ENCODE measurements at places on chromosomes 2 and 18.

DNA sequence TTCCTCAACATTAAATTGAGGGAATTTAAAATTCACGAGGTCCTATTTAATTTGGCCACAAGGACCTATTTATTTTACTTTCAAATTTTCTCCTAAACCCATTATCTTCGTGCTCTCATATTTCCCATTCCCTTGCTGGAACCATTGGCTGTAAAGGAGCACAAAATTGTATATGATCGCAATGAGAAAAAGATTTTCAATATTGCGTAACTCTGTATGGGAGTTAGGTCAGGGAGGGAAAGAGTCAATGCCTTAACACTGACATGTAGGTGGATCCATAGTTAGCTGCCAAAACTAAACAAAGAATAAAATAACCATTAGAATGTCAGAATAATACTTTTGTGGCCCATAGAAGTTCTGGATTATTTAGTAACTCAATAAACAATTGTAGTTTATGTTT, 40.6 kb upstream of the ZC3H15 start:
- DNase-seq = no peak

GRCh38 chr2:173524256-173524955, 169.7 kb downstream of the CDCA7 start:
- DNase-seq = no peak

GRCh38 chr2:55489467-55490062, 30.0 kb upstream of the CFAP36 start:
- DNase-seq = no peak

DNA sequence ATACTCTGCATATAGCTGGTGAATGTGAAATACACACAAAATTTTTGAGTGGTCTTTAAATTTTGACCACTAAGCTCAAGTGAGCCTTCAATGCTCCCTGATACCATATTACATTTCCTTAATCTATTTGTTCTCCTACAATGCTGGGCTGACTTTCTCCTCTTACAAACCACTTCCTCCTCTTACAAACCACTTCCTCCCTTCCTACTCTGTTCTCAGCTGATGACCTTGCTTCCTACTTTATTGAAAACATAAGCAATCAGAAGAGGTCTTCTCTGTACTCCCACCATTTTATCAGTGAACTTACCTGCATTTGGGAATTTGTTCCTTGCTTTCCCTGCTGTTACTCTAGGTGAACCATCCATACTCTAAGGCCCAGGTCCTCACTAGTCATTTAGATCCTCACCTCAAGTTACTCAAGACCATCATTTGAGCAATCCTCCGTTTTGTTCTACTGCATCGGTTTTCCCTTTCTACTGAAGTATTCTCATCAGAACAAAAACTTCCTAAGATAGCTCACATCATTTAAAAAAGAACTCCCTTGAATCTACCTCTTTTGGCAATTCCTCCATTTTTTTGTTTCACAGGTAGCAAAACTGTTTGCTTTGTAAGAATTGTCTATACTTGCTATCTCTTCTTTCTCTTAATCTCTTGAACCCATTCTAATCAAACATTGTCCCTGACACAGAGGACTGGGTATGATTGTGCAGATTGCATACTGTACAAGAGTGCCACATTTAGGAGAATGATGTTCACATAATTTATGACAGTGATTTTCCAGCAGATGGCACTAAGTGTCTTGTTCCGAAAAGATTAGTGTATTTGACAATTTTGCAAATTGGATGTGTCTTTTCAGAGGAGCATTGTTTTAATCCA, 96.5 kb downstream of the EPB41L5 start:
- no peak for DNase-seq

GRCh38 chr2:23585273-23586170, 200.5 kb downstream of the KLHL29 start:
- DNase-seq = no peak

DNA sequence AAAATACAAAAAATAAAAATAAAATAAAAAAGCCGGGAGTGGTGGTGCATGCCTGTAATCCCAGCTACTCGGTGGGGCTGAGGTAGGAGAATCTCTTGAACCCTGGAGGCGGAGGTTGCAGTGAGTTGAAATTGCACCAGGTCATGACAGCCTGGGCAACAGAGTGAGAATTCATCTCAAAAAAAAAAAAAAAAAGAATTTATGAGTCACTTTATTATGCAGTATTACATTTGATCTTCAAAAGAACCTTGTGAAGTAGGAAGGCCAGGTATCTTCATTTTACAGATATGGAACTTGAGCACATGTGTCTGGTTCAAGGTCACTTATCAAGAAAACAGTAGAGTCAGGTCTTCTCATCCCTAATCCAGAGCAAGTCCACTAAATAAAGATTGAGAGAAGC, 459.4 kb upstream of the HNRNPA3 start:
- no peak for DNase-seq

DNA sequence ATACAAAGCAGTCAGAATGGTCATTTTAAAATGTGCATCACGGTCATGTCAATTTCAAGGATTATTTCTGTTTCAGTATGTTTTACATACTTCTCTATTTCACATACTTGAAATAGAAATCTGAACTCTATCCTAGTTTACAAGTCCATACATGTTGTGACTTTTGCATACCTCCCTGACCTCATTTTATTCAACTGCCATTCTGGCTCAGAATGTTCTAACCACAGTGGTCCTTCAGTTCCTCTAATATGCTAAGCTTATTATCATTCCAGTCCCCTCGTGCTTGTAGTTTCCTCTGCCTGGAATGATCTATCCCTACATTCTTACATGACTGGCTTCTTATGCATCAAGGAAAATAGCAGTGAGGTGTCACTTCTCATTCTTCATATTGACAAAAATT, 295.6 kb downstream of the KIAA1328 start:
- no peak for DNase-seq

DNA sequence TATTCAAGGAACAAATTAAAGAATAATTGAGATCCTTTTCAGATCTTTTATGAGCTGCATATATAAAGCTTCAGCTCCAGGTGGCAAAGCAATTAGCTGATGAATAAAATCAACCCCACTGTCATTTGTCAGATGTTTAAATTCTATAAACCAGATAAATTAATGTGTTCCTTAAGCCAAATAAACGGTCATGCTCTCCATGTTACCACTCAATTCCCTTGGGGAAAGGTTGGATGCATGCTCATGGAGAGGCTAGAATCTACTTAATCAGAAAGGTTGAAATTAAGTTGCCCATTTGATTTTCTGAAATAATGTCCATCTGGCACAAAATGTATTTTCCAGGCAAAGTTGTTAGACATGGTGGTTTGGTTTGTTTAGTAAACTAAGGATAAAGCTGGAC, 282.5 kb upstream of the SPRED2 start:
- DNase-seq = no peak

Data from T-helper 2 cell treated with Interferon-gamma antibody and Interleukin-4, amounts not matched to agents 5 μg/mL and 100 μg/mL, for 36 hours (primary cell).